Stimulated activated naive CD4-positive, alpha-beta T cell treated with Interleukin-2 at 50 U/mL for 16 hours (primary cell): ENCODE measurements at places on chromosomes 7 and 10.

- no peak for DNase-seq
Observed at GRCh38 chr10:114289096-114289436, 50.0 kb downstream of the VWA2 start.

- no peak for DNase-seq
Observed at GRCh38 chr10:121592155-121592890, 5.9 kb downstream of the FGFR2 start.

- no peak for DNase-seq
Observed at GRCh38 chr10:110919971-110920881, 822 bp downstream of the SHOC2 start.

DNA sequence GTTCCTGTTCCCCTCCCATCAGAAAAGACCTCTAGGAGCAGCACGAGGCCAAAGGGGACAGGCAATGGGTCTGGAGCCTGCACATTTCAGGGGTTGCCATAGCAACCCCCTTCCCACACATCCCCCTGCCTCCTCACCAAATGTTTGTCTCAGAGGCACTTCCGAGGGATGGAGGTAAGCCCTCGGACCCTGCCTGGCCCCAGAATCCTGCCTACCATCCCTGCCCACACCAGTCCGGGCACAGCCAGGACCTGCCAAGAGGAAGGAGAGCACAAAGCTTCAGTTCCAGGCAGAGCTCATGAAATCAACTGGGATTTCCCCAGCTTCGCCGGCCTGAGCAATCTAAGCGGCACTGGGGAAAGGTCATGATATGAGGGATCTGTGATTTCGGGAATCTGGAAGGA, 175.0 kb upstream of the PLXNA4 start:
- no peak for DNase-seq

DNA sequence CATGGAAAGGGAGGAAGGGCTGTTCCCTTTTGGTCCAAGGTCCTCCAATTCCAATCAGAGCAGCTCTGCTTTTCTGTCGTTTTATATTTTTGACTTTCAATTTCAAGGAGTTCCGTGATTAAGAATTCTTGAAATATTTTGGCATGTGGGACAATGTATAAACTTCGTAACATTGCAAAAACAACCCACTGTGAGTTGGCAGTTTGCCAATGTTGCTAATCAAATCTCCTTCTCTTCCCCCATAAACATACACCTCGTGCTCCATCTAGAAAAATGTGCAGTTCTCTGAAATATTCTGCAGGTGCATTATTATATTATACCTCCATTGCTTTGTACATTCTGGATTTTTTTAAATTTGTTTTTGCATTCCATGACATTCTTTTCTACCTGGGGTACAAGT, 49.8 kb downstream of the POU6F2 start:
- no peak for DNase-seq
